Left ventricle myocardium superior (tissue), 1 donor: ENCODE measurements at places on chromosomes 1 and 21.

DNA sequence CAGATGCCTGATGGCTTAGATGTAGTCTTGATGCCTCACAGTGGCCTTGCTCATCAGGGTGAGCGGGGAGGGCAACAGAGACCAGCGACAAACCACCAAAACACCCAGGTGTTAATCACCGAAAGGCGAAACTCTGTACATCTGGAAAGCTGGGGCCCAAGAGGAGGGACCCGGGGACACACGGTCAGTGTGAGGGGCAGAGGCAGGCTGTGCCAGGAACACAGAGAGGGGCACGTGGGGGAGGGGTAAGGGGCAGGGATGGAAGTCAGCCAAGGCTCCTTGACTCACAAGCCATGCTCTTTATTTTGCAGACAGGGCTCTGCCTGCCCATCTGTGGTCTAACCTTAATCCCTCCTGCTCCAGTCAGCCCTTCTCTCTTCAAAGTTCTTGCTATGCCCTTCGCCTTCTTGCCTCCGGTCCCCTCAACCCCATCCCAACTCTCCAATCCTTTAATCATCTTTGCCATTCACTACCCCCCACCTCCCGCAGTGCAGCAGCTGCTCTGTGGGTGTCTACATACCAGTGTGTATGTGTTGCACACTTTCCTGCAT, 4.3 kb downstream of the MEF2D start:
- DNase-seq: no peak

- no peak for DNase-seq
Observed at GRCh38 chr1:180498594-180498993, 3.8 kb downstream of the ACBD6 start.

- no peak for DNase-seq
Observed at GRCh38 chr1:200367841-200368534, 41.8 kb downstream of the ZNF281 start.

- DNase-seq: peak; percentile 77
Observed at GRCh38 chr1:205319081-205320018, 2.2 kb downstream of the NUAK2 start.

- DNase-seq: no peak
Observed at GRCh38 chr1:107940017-107940577, 24.9 kb downstream of the VAV3 start.

GRCh38 chr1:60427701-60428100, 354.1 kb upstream of the C1orf87 start:
- no peak for DNase-seq

DNA sequence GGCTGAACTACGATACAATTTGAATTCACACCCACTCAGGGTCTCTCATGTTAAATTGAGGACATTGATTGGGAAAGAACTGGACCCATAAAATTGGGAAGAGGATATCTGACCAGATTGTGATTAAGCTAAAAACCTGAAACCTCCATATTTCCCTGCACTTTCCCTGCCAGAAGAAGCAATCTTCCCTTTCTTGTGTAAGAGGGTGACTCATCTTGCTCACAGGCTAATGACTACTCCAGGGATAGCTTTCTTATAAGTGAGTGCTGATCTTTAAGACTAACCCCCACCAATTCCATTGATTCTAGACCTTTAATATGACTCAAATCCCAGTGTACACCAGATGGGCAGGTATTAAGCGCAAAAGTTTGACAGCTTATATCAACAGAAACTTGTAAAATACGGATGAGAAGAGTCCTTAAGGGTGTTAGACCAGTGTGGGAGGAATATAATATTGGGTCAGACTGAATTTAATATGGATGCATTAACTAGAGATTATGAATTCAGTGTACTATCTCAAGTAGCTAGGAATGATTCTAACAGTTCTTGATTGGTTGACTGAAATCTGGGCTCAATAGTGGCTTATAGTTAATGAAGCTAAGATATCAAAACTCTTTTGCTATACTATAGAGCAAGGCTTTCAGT, 12.1 kb upstream of the SGIP1 start:
- no peak for DNase-seq

- DNase-seq: no peak
Observed at GRCh38 chr1:170521818-170522217, 10.1 kb upstream of the GORAB start.

- no peak for DNase-seq
Observed at GRCh38 chr1:200042119-200042551, 14.6 kb downstream of the NR5A2 start.

GRCh38 chr1:86650065-86650464, 54.3 kb upstream of the SH3GLB1 start:
- DNase-seq: no peak

GRCh38 chr21:29190923-29191331, 60.5 kb downstream of the MAP3K7CL start:
- DNase-seq: no peak

- no peak for DNase-seq
Observed at GRCh38 chr1:213242883-213243282, 191.8 kb downstream of the RPS6KC1 start.

- DNase-seq: no peak
Observed at GRCh38 chr1:243791586-243792267, 58.3 kb downstream of the AKT3 start.

- DNase-seq: no peak
Observed at GRCh38 chr1:200899451-200899915, 4.8 kb downstream of the INAVA start.

DNA sequence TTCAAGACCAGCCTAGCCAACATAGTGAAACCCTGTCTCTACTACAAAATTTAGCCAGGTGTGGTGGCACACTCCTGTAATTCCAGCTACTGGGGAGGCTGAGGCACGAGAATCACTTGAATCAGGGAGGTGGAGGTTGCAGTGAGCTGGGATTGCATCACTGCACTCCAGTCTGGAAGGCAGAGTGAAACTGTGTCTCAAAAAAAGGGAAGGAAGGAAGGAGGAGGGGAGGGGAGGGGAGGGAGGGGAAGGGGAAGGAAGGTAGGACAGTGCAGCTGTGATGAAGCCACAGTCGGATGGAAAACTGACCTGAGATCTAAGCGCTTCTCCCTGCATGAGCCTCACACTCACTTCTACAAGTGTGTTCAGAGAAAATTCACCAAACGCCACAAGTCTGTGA, 22.0 kb upstream of the FHAD1 start:
- no peak for DNase-seq

- no peak for DNase-seq
Observed at GRCh38 chr1:86773341-86774288, 69.2 kb downstream of the SH3GLB1 start.

GRCh38 chr1:217392441-217392840, 238.4 kb downstream of the GPATCH2 start:
- no peak for DNase-seq

- DNase-seq: no peak
Observed at GRCh38 chr21:29144736-29145353, 14.4 kb downstream of the MAP3K7CL start.

DNA sequence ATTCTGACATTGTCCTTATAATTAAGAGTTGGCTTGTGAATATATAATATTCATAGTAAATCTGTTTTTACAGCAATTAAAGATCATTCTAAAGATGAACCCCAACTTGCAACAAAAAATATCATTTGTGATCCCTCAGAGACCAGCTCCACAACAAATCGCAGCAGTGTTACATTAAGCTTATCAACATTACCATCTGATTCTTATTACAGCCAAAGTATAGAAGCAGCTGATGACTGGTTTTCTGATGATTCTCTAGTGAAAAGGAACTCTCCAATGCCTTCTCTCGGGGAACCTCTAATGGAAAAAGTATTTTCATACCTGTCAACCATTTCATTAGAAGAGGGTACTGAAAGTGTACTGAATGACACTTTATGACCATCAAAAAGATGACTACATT, 45.4 kb downstream of the C1orf185 start:
- no peak for DNase-seq

- no peak for DNase-seq
Observed at GRCh38 chr1:213122514-213122929, 71.5 kb downstream of the RPS6KC1 start.

- DNase-seq: no peak
Observed at GRCh38 chr1:169090900-169091311, 15.6 kb upstream of the ATP1B1 start.

GRCh38 chr1:222250376-222250775, 297.5 kb downstream of the HHIPL2 start:
- DNase-seq: no peak

- DNase-seq: peak; percentile 78
Observed at GRCh38 chr1:19651141-19651737, 7.1 kb downstream of the NBL1 start.
